Esophagus (tissue), 2 donors: ENCODE measurements at places on chromosomes 4 and X. TPM values are rescaled to one million over a fixed set of nuclear protein-coding genes. Genes with fewer than 3 reads are reported as not detected.

BEX5 gene
- 1.0 TPM for polyA plus RNA-seq

ARHGAP36 gene
- not detected for polyA plus RNA-seq

MTM1 gene
- polyA plus RNA-seq: 5.0 TPM

MAGEA2 gene
- not detected for polyA plus RNA-seq

ACSL1 gene
- polyA plus RNA-seq: 41.9 TPM

TRAM1L1 gene
- polyA plus RNA-seq: 0.49 TPM

NALF2 gene
- 0.14 TPM for polyA plus RNA-seq

PPARGC1A gene
- polyA plus RNA-seq: 0.55 TPM

ANXA5 gene
- 86.3 TPM for polyA plus RNA-seq

EDA2R gene
- polyA plus RNA-seq: 0.34 TPM

CYLC1 gene
- not detected for polyA plus RNA-seq

GASK1B gene
- polyA plus RNA-seq: 1.6 TPM

PLAC1 gene
- not detected for polyA plus RNA-seq

SRD5A3 gene
- polyA plus RNA-seq: 25.1 TPM

RS1 gene
- not detected for polyA plus RNA-seq

IGFBP7 gene
- 27.6 TPM for polyA plus RNA-seq

NCAPG gene
- polyA plus RNA-seq: 7.0 TPM

RHOH gene
- 1.1 TPM for polyA plus RNA-seq

ZRSR2 gene
- 11.5 TPM for polyA plus RNA-seq

CENPVL1 gene
- polyA plus RNA-seq: not detected

ATOH1 gene
- 0.04 TPM for polyA plus RNA-seq

SYTL5 gene
- polyA plus RNA-seq: 3.0 TPM

SPANXA2 gene
- not detected for polyA plus RNA-seq

MAGED4B gene
- 1.7 TPM for polyA plus RNA-seq

XKRX gene
- polyA plus RNA-seq: 1.5 TPM

ANK2 gene
- 0.51 TPM for polyA plus RNA-seq

MAGEB10 gene
- polyA plus RNA-seq: not detected

GK2 gene
- not detected for polyA plus RNA-seq

FGF5 gene
- polyA plus RNA-seq: 0.01 TPM

HEPH gene
- 2.0 TPM for polyA plus RNA-seq

PPEF2 gene
- polyA plus RNA-seq: not detected

SPANXB1 gene
- polyA plus RNA-seq: not detected

DMRTC1 gene
- not detected for polyA plus RNA-seq

NIPAL1 gene
- 20.2 TPM for polyA plus RNA-seq
